ENCODE measurements at places on chromosomes 5 and 9.
A peak's percentile ranks its signal among the peaks of the same experiment; 100 is the strongest.

- DNase-seq = no peak
Observed at GRCh38 chr5:166639151-166639550, 1652.3 kb upstream of the WWC1 start.

GRCh38 chr5:95007921-95008597 lies 276.8 kb downstream of the MCTP1 start:
- DNase-seq = no peak

GRCh38 chr9:88342246-88342645 lies 46.0 kb upstream of the SPIN1 start:
- DNase-seq = no peak

GRCh38 chr9:132731230-132731629 lies 61.0 kb downstream of the GTF3C4 start:
- no peak for DNase-seq

DNA sequence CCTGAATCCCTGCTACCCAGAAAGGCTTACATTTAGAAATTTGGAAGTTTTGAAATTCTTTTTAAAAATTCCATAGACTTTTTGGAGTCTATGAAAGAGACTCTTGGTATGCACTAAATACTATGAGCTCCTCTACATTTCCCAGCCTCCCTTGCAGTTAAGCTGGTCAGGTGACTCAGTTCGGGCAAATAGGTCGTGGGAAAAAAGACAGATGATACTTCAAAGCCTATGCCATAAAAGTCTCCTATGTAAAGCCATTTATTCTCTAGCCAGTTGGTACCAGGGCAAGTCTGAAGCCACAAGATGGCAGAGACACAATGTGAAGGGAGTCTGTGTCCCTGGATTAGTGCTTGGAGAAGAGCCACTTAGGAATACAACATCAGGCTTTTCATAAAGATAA lies 101.8 kb downstream of the BOD1 start:
- no peak for DNase-seq

DNA sequence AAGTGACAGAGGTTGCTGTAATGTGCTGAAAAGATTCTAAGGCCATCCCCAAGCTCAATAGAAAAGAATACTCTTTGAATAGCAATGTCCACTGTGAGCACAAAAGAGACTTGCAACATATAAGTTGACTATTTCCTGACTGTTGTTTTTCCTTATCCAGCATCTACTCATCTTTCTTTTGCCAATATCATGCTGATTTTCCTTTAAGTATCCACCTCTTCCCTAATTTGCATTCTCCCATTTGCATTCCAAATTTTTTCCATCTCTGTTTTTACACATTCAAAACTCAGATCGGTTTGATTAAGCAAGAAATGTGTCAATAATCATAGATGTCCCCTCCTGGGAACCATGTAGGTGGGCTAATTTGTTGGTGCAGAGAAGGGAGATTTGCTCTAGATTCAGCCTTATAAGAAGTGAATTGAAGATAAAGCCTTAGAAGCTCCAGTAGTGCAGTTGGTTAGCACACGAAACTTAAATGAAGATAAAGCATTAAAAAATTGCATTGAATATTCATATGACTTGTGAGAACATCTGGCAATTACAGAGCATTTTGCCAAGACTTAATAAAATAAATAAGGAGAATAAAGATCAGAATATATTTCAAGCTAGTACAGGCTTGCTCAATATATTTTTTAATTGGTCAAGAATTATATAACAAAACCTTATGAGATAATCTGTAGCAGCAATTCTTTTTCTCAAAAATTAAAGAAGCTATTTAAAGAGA lies 267.6 kb downstream of the TMEM167A start:
- no peak for DNase-seq

DNA sequence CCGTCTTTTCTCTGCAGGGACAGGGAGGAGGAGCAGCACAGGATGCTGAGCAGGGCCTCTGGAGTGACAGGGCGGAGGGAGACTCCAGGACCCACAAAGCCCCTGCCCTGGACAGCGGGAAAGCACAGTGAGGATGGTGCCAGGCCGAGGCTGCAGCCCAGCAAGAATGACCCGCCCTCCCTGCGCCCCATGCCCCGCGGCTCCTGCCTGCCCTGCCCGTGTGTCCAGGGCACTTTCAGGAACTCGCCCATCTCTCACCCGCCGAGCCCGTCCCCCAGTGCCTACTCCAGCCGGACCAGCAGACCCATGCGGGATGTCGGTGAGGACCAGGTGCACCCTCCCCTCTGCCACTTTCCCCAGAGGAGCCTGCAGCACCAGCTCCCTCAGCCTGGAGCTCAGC lies 9.1 kb upstream of the EXOC3 start:
- DNase-seq = peak; percentile 9

DNA sequence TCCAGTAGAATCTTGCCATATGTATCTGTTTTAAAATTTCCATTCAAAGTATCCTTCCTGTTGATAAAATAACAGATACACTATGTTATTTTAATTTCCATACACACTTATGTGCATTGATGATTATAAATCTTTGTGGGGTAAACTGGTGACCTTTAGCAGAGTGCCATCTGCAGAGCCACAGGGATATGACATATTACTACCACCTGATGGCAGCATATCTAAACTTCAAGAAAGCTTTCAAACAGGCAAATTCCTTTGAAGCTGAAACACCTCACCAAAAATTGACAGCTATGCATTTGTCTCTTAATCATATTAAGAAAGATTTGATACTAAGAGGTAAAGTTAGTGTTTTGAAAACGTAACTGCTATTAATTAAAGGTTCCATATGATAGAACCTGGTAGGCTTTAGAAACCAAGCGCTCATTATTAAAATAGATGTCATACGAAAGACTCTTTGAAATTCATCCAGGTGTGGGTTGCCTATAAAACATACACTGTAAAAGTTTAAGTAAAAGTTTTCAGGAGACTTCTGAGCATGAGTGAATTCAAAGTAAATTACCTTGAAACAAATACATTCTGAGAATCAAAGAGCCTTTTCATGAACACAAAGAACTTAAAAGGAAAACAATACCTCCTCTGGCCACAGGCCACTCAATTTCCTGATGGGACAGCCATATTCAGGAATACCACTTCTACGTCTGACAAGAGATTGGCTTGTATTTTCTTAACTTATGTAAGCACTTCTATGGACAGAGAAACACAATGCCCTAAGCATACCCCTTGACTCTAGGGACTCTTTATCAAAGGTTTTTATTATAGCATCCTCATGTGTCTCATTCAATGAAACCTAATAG lies 93.3 kb downstream of the KIAA0825 start:
- DNase-seq = no peak
